ENCODE measurements at places on chromosomes 13 and 19.

GRCh38 chr13:108383667-108384066 is 114.1 kb downstream of the TNFSF13B start:
- no peak for DNase-seq

- no peak for DNase-seq
Observed at GRCh38 chr13:31351376-31351775, 151.6 kb downstream of the B3GLCT start.

DNA sequence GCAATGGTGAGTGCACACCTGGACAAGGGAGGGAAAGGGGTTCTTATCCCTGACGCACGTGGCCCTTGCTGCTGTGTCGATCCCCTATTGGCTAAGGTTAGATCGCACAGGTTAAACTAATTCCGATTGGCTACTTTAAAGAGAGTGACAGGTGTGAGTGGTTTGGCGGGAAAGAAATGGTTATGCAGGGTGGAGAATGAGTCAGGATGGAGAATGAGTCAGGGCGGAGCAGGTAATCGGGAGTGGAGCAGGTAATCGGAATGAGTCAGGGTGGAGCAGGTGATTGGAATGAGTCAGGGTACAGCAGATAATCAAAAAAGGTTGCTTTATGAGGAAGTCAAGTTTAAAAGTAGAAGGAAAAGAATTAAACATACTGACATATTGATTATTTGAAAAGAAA is 24.4 kb upstream of the SIAH3 start:
- DNase-seq = no peak

GRCh38 chr19:6026390-6027227 is 48.7 kb upstream of the RANBP3 start:
- DNase-seq = no peak

GRCh38 chr13:111171629-111172028 is 56.5 kb downstream of the ARHGEF7 start:
- DNase-seq = no peak

DNA sequence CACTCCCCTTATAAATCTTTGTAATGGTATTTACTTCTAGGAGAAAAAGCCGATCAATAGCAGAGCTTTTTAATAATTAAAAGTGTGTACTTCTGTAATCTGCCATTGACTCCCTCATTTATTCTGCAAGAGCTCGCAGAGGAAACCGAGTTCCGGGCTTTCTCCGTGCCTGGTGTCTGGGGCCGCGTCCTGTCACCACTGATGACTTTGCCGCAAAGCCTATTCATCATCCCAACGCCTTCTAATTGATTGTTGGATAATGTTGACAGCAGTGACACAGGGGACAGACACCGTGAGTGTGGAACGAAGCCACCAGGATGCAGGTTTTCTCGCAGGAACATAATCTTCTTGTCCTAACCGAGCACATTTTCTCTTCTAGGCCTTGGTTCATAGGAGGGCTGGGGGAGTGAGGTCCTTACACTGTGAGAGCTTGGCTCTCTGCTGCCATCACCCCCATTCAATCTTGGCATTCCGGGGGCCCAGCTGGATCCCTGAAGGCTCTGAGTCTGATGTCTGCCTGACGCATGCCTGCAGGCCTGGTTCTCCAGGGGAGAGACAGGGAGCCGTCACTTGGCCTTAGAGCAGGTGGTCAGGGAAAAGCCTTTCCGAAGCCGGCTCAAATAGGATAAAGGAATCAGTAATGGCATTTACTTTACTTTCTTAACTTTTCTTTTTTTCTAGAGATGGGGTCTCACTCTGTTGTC is 110.3 kb downstream of the KDM4B start:
- no peak for DNase-seq
